ENCODE measurements at places on chromosomes 4 and X.
A peak's percentile ranks its signal among the peaks of the same experiment; 100 is the strongest.

GRCh38 chr4:157172011-157172410 is 48.5 kb upstream of the GRIA2 start:
- peak; percentile 9 for DNase-seq

DNA sequence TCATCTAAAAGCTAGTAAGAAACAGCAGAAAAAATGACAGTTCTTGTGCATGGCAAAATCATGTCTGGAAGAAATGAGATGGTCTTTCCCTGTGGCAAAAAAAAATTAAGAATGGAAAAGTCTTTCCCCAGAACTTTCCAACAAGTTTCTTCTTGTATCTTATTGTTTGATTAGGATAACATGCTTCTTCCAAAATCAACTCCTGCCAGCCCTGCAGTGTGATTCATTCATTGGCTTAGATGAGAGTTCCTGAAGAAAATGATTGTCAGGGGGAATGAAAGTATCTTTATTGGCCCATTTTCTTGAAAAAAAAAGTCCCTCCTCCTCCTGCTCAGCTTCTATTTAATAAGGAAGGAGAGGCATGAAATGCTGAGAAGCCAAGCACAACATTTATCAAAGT is 407.7 kb downstream of the ARAP2 start:
- DNase-seq = no peak

DNA sequence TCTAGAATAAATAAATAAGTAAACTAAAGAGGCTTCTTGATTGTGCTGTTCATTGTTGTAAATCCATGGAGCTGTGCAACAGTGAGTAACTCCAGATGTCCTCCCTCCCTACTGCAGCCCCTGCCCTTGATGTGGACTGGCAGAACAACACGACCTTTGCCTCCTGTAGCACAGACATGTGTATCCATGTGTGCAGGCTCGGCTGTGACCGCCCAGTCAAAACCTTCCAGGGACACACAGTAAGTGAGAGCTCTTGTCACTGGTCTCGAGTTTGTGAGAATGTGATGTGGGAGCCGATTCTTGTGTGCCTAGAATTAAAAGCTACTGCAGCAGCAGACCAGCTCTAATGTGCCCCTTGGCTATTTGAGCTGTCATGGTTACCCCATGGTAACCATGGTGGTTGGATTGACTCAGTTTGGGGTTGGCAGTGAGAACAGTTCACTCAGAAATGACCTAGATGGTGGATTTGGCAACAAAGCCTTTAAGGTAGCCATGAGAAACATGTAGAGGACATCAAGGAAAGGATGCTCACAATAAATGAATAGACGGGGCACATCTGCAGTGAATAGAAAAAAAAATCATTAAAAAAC is 60.7 kb downstream of the GPR143 start:
- DNase-seq = no peak

DNA sequence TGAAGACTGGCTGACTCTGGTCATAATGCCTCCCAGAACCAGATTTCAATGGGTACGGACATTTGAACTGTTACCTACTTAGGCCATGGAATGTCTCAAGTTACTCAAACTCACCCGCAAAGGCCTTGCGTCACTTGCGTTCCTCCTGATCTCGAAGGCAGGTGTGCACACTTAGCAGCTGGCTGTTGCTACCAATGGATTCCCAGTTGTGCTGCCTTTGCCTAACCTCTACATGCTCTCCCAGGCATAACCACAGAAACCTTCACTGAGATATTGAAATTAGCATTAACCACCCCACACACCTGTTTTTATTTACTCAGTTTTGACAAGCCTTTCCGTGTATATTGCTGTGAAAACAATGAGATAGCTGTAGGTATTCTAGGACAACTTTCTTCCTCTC is 2.8 kb downstream of the ERVMER34-1 start:
- DNase-seq = no peak

- no peak for DNase-seq
Observed at GRCh38 chrX:101485212-101485949, at the start of gene ARMCX4. ARMCX4 (plus strand) TSS chrX:101485456; CDS start chrX:101488590, 3,134 bp downstream.

- no peak for DNase-seq
Observed at GRCh38 chr4:185508181-185508580, 27.1 kb downstream of the PDLIM3 start.

DNA sequence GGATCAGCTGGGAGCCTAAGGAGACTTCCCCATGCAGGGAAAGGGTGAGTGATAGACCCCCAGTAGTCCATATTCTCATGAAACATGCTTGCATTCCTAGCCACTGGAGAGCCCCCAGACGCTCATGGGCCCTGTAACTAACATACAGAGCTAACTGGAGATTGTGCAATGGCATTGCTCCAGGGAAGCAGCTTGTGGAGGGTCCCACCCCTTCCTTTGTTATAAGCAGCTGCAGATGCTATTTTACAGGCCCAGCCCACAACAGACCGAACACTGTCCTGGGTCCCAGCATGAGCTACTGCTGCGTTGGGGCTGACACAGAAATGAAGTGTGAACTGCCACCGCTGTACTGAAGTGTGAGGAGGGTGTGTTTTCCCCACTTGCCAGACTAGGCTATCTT is 1465.7 kb upstream of the DIAPH2 start:
- no peak for DNase-seq

- no peak for DNase-seq
Observed at GRCh38 chrX:129116676-129117470, 406.4 kb downstream of the SMARCA1 start.

DNA sequence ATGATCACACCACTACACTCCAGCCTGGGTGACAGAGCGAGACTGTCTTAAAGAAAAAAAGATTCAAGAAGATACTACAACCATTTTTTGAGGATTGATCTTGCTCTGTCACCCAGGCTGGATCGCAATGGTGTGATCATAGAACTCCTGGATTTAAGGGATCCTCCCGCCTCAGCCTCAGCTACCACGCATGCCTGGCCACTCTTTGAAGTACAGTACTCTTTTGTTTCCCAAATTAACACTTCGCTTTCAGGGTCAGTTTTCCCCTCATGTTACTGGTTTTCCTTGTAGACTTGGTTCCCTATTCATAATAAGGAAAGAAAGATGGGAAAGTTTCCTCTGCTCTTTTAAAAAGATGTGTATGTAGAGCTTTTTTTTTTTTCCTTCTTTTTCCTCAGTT is 34.3 kb downstream of the FHIP1A start:
- no peak for DNase-seq

- no peak for DNase-seq
Observed at GRCh38 chr4:168509786-168510185, 12.9 kb downstream of the PALLD start.

GRCh38 chrX:19857131-19857530 is 30.3 kb downstream of the SH3KBP1 start:
- DNase-seq = no peak

DNA sequence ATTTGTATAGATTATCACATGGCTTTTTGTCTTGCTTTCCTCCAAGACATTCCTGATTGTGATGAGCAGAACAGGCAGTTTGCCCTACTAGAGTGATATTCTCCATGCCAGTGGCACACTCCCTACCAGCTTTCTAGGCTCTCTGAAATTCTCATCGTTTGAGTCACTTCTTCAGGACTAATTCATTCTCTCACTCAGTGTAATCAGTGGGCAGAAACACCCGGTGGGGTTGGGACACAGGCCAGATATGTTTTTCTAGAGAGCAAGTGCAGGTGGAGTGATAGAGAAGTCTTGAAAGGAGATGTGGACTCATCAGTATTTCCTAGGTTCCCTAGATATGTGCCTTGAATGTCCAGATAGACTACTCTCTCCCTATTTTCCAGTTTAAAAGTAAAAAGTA is 13.1 kb downstream of the RAB33A start:
- no peak for DNase-seq

DNA sequence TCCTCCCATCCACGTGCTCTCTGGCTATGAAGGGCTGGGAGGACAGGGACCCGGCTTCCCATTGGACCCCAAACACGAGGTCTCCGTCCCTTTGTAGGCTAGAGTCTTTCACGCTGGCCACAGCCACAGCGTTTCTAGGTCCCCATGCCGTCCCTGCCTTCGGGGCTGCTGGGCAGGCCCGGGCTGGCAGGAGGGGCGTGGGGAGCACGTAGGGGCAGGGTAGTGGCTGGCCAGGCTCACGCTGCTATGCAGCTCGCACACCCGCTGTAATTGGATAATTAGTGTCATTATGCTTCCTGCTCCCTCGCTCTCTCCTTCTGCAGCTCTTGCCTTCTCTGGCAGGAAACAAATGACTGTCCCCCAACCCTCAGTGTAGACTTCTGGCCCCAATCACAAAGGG is 9.8 kb downstream of the ATP2B3 start:
- DNase-seq = no peak

DNA sequence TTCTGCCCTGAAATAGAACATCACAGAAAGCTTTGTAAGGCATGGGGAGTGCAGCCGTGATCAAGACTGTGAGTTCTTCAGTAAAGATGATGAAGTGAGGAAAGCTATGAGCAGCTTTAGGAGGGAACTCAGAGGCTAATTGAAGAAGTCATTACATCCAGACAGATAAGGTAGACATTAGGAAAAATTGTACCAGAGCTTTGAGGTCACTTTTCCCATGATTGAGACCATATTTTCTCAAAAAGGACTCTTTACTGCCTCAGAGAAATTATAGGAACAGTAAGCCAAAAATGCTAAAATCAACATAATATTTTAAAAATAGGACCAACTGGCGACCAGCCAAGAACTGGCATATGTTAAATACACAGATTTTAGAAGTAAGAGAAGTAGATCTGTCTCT is 11.2 kb downstream of the CHST7 start:
- no peak for DNase-seq

GRCh38 chr4:146193628-146194027 is 18.1 kb downstream of the LSM6 start:
- DNase-seq = no peak

- DNase-seq = no peak
Observed at GRCh38 chr4:84669201-84669600, 86.3 kb downstream of the CDS1 start.

DNA sequence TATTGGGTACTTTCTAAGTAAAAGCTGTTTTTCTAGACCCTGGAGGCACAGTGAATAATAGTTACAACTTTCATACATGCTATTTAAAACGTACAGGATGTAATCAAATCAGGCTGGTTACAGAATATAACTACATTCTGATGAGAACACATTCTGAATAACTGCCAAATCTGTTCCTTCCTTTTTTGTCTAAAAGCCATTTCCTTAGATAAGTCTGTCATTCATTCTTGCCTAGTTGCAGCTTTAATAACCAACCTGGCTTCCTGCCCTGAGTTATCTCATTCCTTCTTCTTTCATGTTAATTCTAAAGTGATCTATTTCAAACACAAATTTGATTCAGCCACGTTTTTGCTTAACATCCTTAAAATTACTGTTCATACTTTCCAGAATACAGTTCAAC is 189.7 kb upstream of the ITM2A start:
- no peak for DNase-seq

DNA sequence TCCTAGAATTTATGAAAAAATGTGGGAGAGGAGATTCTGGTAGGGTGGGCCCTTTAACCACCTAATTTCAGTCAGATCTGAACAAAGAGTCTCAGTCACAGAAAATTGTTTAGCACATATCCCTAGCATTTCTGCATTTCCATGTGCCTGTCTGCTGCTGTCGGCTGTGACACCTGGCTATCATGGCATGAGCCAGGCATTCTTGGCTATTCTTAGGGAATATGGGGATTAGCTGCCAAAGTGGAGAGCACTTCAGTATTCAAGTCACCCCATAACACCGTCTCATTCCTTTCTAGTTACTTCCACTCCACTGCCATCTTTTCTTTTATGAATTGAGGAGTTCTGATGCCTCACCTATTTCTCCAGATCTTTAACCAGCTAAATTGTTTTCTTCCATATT is 211.5 kb downstream of the FRAS1 start:
- no peak for DNase-seq

GRCh38 chrX:78979789-78980464 is 34.7 kb downstream of the P2RY10 start:
- DNase-seq = no peak

DNA sequence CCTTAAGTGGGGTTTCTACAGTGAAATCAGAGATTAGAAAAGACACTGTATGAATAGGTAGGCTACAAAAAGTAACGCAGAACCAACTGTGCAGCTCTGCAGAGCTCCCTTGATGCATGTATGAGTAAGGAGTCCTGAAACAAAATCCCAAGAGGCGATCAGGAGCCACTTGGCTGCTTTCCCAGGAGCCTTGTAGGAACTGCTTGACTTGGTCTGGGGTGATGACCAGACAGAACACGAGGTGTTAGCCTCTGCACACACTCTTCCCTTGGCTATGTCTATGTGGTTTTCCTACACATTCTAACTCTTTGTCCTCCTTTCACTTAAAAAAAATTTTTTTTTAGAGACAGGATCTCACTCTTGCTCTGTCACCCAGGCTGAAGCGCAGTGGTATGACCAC is 22.8 kb upstream of the AP1S2 start:
- no peak for DNase-seq

- peak; percentile 79 for DNase-seq
Observed at GRCh38 chr4:89111833-89112563, 665 bp downstream of the TIGD2 start.

GRCh38 chr4:4428966-4429875 is 42.3 kb downstream of the NSG1 start:
- DNase-seq = no peak

DNA sequence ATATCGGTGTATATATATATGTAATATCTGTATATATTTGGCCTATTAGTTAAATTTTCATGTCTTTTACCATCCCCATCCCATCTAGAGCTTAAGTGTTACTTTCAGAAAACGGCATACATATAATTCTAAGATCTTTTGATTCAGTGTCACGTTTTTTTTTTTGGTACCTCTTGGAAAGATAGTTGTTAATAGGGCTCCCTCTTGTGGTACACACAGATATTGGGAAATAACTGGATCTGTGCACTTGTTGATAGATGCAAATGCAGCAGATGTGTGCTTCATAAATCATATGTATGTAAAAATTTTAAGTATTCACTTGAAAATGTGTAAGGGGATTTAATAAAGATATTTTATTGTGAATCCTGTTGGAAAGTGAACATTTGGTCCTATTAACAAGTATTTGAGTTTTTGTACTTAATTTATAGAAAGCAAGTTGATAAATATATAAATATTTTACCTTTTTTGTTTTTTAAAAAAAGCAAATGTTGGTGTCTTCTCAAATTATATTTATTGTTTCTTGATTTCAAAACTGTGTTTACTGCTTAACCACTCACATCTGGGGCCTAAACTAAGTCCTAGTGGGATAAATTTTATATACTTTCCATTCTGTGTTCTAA is 74.7 kb downstream of the PAQR3 start:
- DNase-seq = peak; percentile 34

GRCh38 chr4:17760626-17761025 is 20.8 kb downstream of the FAM184B start:
- no peak for DNase-seq

DNA sequence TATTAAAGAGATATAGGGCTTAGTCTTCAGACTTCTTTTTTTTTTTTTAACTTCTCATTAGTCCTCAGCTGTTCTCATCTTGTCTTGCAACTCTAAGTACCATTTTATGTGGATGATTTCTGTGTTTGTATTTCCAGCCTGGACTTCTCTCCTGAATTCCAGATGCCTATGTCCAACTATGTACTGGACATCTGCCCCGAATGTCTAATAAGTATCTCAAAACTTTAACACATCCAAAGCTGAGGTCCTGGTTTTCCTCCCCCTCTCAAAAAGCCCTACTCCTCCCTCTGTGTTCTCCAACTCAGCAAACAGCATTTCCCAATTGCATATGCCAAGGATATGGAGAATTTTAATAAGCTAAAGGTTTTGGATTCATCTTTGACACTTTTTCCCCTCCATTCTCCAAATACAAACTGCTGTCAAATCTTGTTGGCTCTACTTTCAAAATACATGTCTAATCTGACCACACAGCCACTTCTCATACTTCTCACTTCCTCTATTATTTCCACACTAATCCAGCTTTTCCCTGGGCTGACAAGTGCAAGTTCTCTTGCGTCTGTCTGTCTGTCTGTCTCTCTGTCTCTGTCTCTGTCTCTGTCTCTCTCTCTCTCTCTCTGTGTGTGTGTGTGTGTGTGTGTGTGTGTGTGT is 79.8 kb downstream of the CLCN5 start:
- no peak for DNase-seq

GRCh38 chr4:121749225-121749624 is 15.7 kb downstream of the SMIM43 start:
- no peak for DNase-seq
